HFFc6 (cell line): ENCODE measurements at places on chromosomes 1 and 21. TPM values are rescaled to one million over a fixed set of nuclear protein-coding genes. Genes with fewer than 3 reads are reported as not detected.

- peak overlapping the region; percentile 94 for H3K27ac ChIP-seq
- no peak for DNase-seq
- peaks cover 35% of the 10 kb centered on the region for H3K4me1 ChIP-seq
- peaks cover 16% of the 10 kb centered on the region; the same call in 1 of the 2 replicates for H3K36me3 ChIP-seq
Measured at GRCh38 chr1:50968821-50969610, 1.0 kb upstream of the CDKN2C start.

The ACTL8 gene
- 0.14 TPM in 1 of 2 replicates, not detected in the other for total RNA-seq

GRCh38 chr1:65165269-65165993, 17.4 kb downstream of the AK4 start:
- H3K4me1 ChIP-seq = no peaks in the 10 kb centered on the region
- no peaks in the 10 kb centered on the region for H3K36me3 ChIP-seq
- DNase-seq = no peak
- peaks cover 28% of the 10 kb centered on the region for H3K27me3 ChIP-seq

DNA sequence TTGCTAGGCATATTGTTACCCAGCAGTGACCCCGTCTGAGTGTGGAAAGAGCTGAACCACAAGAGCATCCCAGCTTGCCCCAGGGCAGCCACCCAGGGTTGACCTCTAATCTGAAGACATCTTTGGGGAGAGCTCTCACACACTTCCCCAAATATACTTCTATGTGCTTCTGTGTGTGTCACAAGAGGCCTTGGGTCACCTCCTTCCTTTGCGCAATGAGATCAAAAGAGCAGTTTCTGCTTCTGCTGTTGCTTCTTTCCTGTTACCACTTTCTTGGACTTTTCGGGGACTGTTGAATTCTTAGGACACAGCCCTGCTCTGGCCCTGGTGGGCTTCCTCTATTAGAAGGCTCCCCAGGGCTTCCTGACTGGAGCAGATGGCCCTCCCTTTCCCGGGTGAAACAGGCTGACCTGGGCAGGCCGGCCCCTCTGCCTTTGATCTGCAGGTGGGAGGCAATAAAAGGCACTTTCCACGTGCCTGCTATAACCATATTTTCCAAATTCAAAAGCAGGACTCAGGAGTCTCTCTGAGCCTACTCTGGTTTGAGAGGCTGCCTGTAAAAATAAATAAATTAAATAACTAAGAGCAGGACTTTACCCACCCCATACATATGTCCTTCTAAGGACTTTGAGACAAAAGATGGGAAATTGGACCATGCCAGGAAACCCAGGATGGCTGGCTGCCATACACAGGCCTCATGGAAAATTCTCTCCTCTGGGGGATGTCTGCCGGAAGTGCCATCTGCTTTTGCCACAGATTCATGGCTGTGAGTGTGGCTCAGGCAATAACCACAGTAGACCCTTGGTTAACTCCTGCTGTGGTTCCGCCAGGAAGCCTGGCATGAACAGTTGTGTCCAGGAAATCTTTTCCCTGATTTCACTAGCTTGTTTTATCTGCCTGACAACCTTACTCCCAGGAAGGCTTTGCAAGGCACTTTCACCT, 28.3 kb upstream of the RCSD1 start:
- no peaks in the 10 kb centered on the region for H3K36me3 ChIP-seq
- H3K4me3 ChIP-seq = no peak overlapping the region
- no peak for DNase-seq
- no peak overlapping the region for H3K27ac ChIP-seq
- peaks cover 10% of the 10 kb centered on the region for H3K4me1 ChIP-seq

- no peak overlapping the region for H3K27ac ChIP-seq
- H3K4me3 ChIP-seq = no peak overlapping the region
- peaks cover 5% of the 10 kb centered on the region for H3K27me3 ChIP-seq
- H3K36me3 ChIP-seq = peaks cover 3% of the 10 kb centered on the region; the same call in 1 of the 2 replicates
- H3K4me1 ChIP-seq = peaks cover 45% of the 10 kb centered on the region
- no peak for DNase-seq
Measured at GRCh38 chr1:942411-942821, 16.6 kb downstream of the NOC2L start.

- H3K27me3 ChIP-seq = no peaks in the 10 kb centered on the region; the same call in none of the 2 replicates
- no peak overlapping the region for H3K4me3 ChIP-seq
- H3K4me1 ChIP-seq = no peaks in the 10 kb centered on the region
- no peak overlapping the region for H3K27ac ChIP-seq
- no peak for DNase-seq
- no peaks in the 10 kb centered on the region; the same call in 1 of the 2 replicates for H3K36me3 ChIP-seq
Measured at GRCh38 chr1:5391725-5392124, 600.5 kb downstream of the NPHP4 start.

DNA sequence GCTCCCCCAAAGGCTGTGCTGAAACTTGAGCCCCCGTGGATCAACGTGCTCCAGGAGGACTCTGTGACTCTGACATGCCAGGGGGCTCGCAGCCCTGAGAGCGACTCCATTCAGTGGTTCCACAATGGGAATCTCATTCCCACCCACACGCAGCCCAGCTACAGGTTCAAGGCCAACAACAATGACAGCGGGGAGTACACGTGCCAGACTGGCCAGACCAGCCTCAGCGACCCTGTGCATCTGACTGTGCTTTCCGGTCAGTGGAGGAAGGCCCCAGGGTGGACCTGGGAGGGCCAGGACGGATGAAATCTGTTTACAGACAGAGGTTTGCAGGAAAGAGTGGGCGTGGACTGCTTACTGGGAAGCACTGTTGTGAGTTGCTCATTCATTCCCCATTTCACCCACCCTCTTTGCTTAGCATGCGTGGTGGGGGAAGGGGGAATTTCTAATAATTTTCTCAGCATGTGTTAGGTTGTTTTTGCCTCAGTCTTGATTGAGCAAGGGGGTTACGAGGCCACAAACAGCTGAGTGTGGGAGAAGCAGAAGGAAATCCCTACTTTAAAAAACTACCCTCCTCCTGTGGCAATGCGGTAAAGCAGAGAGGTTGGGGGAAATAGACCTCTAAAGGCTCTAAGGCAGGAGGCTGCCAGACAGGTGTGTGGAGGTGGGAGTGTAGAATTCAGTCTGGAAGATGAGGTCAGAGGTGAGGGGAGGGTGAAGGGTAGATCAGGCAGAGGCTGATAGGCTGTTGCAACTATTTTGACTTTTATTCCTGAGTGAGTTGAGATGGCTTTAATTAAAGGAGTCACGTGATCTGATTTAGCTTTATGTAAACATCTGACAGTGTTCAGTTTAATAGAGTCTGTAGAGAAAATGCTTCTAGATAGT, 1.3 kb downstream of the FCGR2A start:
- DNase-seq = no peak
- peaks cover 10% of the 10 kb centered on the region for H3K4me1 ChIP-seq
- H3K4me3 ChIP-seq = no peak overlapping the region
- no peak overlapping the region for H3K27ac ChIP-seq
- H3K27me3 ChIP-seq = peaks cover 14% of the 10 kb centered on the region

- H3K4me3 ChIP-seq = no peak overlapping the region
- no peaks in the 10 kb centered on the region for H3K27me3 ChIP-seq
- peaks cover 11% of the 10 kb centered on the region; the same call in 1 of the 2 replicates for H3K4me1 ChIP-seq
- H3K36me3 ChIP-seq = peaks cover 9% of the 10 kb centered on the region
- DNase-seq = no peak
- H3K27ac ChIP-seq = no peak overlapping the region
Measured at GRCh38 chr21:29248124-29248523, 50.6 kb upstream of the BACH1 start.

The OR2L13 gene
- not detected in 3 replicates for total RNA-seq
